ENCODE measurements at places on chromosomes 16 and 17. TPM values are rescaled to one million over a fixed set of nuclear protein-coding genes. Genes with fewer than 3 reads are reported as not detected.

DNA sequence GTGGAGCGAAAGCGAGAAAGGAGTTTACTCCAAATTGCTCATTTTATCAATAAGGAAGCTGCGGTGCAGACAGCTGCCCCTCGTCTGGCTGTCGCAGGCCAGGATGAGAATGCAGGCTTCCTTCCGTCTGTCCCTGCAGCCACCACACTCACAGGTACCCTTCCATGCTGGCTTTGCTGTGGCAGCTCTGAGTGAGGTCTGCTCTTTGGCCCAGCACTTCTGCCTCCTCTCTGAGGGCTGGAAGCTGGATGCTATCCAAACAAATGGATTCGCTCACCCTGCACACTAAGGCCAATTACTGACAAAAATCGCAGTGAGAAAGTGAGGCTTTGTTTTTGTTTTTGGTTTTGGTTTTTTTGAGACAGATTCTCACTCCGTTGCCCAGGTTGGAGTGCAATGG is 7.0 kb downstream of the ARMC7 start:
- no peak for DNase-seq

GRCh38 chr16:12901597-12902461 is at the start of gene SHISA9:
TSS of gene SHISA9 (plus strand) at chr16:12901598.
- DNase-seq = no peak

- no peak for DNase-seq
Observed at GRCh38 chr16:17612336-17612735, 141.6 kb upstream of the XYLT1 start.

DNA sequence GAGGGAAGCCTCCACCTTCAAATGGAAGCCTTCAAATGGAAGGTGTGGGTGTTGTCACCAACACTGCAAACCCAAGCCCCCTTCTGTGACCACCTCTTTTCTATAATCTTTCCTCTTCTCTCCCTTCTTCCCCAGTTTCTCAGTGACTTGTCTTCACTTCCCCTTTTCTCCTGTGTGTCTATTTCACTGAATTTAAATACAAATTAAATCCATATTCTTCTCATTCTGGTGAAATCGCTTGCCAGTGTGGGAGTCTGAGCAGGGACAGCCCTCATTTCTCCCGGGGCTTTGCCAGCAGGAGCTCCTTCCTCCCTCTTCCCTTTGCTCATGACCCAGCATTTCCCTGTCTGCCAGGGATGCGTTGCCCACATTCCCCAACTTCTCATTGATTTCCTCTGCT is 6.4 kb upstream of the ITGAX start:
- DNase-seq = no peak

DNA sequence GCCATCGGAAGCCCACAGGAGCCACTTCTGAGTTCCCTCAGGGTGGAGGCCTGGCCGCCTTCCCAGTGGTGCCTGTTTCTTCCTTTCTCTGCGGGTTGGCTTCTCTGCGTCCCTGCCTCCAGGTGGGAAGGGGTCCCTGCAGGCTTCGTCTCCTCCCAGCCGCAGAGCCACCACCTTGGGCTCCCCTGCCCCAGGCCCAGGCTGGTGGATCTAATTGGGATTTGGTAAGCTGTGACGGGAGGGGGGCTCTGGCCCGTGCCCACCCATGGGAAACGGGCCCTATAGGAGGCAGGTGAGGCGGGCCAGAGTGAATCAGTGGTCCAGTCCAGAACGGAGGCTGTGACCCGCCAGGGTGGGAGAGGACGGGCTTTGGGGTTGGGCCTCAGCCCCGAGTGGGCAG is 32.1 kb downstream of the JPH3 start:
- DNase-seq = no peak

Gene GPR142
- polyA plus RNA-seq = not detected

GRCh38 chr17:2982854-2983253 is 80.6 kb downstream of the OR1D5 start:
- no peak for DNase-seq

GRCh38 chr17:79843474-79843815 is 4.2 kb upstream of the CBX4 start:
- no peak for DNase-seq

Measured in renal cortex interstitium (tissue), 15 donors.